ENCODE measurements at places on chromosomes 4 and X. TPM values are rescaled to one million over a fixed set of nuclear protein-coding genes. Genes with fewer than 3 reads are reported as not detected.

DNA sequence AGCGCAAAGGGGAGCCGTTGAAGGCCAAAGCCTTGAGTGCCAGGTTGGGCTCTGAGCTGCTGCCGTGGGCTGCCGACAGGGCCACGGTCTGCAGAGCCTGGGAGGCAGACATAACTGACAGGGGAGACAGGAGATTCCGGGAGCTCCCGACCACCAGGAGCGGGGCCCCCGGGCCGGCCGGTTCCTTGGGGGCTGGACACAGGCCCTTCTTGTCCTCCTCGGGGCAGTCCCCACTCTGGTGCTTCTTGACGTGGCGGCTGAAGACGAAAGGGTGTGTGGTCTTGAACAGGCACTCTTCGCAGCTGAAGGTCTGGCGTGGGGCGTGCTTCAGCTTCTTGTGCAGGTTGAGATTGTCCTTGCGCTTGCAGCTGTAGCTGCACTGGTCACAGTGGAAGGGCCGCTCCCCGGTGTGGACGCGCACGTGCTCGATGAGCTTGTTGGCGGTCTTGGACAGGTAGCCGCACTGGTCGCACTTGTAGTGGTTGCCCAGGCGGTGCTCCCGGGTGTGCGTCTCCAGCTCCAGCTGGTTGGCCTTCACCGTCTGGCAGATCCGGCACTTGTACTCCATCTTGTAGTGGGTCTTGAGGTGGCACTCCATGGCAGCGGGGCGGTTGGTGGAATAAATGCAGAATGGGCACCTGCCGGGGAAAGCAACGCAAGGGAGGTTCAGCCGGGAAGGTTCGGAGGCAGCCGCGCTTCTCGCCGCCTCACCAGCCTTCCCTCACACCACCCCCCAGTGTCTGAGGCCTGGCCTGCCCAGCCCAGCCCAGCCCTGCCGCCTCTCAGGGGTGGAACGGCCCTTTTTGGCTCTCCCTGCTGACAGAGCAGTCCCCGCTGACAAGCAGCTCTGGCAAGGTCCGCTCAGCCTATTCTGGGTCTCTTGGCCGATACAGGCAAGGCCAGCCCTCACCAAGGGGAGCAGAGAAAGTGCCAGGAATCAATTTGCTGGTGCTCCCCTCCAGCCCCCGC lies 81.3 kb downstream of the C4orf51 start:
- DNase-seq: no peak

DNA sequence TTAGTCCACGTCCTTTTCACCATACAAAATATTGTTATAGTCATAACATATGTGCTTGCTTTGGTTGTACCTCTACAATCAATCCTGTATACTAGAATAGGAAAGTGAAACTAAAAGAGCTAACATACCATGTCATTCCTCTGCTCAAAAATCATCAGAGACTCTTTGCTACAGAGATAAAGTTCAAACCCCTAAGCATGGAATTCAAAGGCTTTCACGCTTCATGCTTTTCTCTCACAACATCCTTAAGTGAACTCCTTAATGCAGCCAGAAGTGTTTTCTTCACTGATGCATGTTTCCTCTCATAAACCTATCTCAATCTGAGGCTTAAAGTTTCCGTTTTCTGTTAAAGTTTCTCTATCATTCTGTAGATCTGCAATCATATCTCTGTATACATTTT lies 744.6 kb upstream of the IGFBP7 start:
- DNase-seq: no peak

GRCh38 chrX:50567636-50568035 lies 97.0 kb upstream of the DGKK start:
- no peak for DNase-seq

DNA sequence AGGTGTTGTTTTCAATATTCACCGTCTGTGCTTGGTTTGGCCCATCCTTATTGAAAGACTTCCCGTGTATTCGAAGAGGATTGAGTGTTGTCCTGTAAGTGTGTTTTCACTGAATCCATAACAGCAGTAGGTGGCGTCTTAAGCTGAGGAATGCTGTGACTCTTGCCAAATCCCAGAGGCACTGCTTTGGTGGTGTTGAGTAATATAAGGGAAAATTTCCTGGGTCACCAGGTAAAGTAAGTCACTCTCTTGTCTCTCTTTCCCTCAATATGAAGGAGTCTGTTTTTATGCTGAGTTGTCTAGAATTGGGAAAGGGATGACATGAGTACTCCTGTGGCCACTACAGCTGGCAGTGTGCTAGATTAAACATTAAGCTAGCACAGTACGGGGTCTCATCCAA lies 146.7 kb upstream of the ZXDB start:
- no peak for DNase-seq

- DNase-seq: peak; percentile 26
Observed at GRCh38 chr4:48483777-48484493, 792 bp downstream of the SLC10A4 start.

- DNase-seq: no peak
Observed at GRCh38 chrX:120321520-120322281, 10.4 kb upstream of the TMEM255A start.

- DNase-seq: no peak
Observed at GRCh38 chrX:45518552-45518951, 317.9 kb upstream of the DIPK2B start.

The TCP11X1 gene
- not detected for total RNA-seq

DNA sequence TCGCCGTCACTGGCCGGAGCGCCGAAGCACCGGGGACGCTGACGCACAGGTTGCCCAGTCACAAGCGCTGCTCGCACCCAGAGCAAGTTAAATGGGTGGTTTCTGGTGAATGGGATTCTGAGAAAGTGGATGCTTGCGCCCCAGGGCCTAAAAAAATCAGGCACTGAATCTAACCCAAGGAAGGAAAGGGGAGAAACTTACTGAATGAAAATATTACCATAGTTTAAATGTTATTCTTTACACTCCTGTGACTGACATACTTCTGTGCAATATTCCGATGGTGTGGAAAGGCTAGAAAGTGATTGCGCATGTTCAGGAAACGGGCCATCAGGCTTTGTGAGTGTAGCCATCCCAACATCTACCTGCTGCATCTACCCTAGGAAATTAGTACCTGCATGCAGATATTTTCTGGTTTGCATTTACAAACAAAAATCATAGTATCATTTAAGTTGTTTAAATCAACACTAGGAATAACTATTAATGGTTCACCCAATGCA lies 838 bp upstream of the ABCG2 start:
- no peak for DNase-seq

DNA sequence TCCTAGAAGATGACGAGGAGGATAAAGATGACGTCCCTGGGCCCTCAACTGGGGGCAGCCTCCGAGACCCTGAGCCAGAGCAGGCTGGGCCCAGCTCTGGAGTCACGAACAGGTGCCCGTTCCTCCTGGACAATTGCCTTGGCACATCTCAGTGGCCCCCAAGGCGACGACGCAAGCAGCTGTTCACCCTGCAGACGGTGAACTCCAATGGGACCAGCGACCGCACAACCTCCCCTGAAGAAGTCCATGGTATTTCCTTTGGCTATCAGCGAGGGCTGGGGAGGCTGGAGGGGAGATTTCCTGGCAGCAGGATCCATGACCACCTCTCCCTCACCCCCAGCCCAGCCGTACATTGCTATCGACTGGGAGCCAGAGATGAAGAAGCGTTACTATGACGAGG lies 11.9 kb downstream of the USP11 start:
- no peak for DNase-seq

The RIBC1 gene
- total RNA-seq: 0.81 TPM

The GLUD2 gene
- total RNA-seq: 0.62 TPM

The PABPC4L gene
- total RNA-seq: not detected

GRCh38 chr4:5971078-5971450 lies 47.2 kb downstream of the C4orf50 start:
- DNase-seq: no peak

DNA sequence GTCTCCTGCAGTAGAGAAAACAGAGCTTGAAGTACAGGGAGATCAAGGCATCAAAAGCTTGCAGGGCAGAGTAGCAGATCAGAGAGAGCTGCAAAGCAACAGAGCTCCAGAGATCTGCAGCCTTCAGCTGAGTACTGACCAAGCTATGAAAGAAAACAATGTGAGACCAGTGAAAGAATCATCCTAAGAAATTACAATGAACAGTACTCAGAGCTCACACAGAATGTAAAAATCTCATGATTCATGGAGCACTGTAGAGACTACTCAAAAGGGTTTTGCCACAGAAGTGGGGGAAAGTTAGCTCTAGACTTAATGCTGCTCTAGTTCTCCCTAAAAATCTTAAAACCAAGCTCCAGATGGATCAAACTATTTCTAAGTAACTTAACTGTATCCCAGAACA lies 80.0 kb upstream of the MAB21L2 start:
- DNase-seq: no peak

The RHOXF2B gene
- not detected for total RNA-seq

DNA sequence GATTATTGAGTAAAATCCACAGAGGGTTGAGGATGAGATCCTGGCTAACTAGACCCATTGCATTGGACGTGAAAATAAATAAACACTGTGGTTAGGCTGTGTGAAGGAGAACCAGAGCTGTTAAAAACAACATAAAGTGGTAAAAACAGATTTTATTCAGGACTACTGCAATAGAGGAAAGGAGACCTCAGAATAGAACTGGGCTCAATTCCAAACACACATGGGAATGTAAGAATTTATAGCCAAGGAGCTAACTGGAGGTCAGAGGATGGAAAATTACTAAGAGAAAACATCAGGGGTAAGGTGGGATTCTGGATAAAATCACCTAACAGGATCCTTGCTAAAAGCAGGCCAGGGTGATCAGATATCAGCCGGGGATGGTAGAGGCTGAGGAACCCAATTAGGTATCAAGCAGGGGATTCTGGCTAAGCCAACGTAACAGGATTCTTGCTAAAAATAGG lies 112.4 kb downstream of the RNF150 start:
- DNase-seq: no peak

GRCh38 chr4:123037804-123038203 lies 115.4 kb upstream of the NUDT6 start:
- DNase-seq: no peak

The FREM3 gene
- total RNA-seq: not detected

- DNase-seq: no peak
Observed at GRCh38 chr4:26520728-26521450, 30.6 kb upstream of the CCKAR start.

GRCh38 chr4:119233750-119234149 lies 21.2 kb downstream of the USP53 start:
- DNase-seq: no peak

DNA sequence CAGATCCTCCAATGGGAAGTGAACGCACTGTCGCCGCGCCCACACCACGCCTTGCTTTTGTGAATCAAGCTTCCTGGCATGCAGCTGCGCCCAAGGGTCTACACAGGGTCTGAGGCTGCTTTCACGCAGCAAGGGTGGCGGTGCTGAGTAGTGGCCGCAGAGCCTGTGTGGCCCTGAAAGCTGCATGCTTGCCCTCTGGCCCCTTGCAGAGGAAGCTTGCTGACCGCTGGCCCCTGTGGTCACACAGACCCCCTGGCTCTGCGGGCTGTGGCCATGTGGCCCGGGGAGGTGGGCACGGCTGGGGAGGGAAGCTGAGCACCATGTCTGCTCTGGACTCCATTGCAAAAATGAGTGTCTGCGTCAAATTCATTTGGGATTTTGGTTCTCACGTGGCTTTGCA lies 8.8 kb downstream of the DOK7 start:
- no peak for DNase-seq

The ASB11 gene
- not detected for total RNA-seq

DNA sequence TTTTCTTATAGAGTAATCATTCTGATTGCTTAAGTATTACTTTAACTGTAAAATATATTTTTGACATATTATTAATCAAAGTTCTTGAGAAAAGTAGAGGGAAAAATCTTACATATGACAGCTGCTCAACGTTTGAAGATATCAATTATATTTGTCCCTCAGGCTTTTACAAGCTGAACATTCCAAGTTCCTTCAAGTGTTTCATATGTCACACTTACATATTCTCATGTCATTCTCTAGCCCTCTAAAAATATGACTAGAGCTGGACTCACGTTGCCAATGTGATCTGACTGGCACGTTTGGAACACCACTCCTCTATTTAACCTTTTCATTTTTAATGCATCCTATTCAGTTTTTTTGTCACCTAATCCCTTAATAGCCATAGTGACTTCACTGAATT lies 492.9 kb downstream of the PCDH18 start:
- DNase-seq: no peak

- peak; percentile 80 for DNase-seq
Observed at GRCh38 chr4:110516106-110516922, 40.4 kb downstream of the ENPEP start.

The ADH1B gene
- not detected for total RNA-seq

GRCh38 chr4:3674479-3674851 lies 91.7 kb upstream of the ADRA2C start:
- no peak for DNase-seq

The USP17L11 gene
- total RNA-seq: not detected

GRCh38 chr4:125010796-125011503 lies 298.4 kb upstream of the ANKRD50 start:
- DNase-seq: no peak

DNA sequence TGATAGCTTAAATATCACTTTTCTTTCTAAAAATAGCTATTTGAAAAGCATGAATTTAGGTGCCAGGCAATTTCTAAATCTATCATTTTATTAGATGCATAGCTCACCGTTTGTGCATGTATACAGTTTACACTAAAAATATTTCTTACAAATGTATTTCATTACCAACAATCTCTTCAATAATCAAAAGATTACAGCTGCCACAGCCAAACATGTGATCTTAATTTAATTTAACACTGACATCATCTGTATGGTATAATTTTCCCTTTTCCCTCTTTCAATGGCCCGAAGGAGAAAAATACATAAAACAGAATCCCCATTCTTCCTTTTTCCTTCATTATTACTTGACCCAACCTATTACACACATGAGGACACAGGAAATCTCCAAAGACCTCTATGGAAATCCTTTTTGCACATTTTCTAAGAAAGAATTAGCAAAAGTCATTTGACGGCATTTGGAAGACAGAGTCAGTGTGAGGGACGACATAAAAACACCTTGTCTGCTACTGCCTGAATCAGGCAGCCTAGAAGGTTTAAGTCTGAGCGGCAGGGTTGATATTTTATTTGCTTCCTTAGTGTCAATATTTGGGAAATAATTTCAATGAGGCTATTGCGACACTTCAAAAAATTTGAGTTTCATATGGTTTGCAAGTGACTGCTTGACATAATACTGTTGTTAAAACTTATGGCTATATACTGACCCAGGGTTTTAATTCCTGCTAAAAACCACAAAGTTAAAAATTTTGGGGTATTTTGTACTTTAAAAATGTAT lies 111.2 kb downstream of the TTC29 start:
- DNase-seq: no peak

GRCh38 chr4:146059151-146059550 lies 116.4 kb upstream of the LSM6 start:
- DNase-seq: no peak

DNA sequence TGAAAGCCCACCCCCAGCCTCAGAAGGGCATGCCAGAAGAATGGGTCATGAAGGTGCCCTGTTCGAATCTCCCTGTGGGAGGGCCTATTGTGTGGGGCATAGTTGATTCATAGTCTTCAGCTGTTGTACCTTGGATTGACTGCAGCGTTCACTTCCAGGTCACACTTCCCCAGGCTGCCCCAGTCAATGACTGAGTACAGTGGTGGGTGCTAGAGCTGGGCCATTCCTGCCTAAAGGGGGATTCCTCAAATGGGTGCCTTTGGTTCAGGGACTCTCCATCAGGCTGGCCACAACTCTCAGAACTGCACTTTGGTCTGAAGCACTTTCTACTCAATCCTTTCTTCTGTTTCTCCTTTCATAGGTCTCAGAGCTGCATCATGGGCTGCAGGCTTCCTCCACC lies 35.0 kb upstream of the RASGEF1B start:
- no peak for DNase-seq

Data from CD8-positive, alpha-beta T cell (primary cell).